Neural progenitor cell (in vitro differentiated cells): ENCODE measurements at places on chromosomes 2 and 18. TPM values are rescaled to one million over a fixed set of nuclear protein-coding genes. Genes with fewer than 3 reads are reported as not detected.

DNA sequence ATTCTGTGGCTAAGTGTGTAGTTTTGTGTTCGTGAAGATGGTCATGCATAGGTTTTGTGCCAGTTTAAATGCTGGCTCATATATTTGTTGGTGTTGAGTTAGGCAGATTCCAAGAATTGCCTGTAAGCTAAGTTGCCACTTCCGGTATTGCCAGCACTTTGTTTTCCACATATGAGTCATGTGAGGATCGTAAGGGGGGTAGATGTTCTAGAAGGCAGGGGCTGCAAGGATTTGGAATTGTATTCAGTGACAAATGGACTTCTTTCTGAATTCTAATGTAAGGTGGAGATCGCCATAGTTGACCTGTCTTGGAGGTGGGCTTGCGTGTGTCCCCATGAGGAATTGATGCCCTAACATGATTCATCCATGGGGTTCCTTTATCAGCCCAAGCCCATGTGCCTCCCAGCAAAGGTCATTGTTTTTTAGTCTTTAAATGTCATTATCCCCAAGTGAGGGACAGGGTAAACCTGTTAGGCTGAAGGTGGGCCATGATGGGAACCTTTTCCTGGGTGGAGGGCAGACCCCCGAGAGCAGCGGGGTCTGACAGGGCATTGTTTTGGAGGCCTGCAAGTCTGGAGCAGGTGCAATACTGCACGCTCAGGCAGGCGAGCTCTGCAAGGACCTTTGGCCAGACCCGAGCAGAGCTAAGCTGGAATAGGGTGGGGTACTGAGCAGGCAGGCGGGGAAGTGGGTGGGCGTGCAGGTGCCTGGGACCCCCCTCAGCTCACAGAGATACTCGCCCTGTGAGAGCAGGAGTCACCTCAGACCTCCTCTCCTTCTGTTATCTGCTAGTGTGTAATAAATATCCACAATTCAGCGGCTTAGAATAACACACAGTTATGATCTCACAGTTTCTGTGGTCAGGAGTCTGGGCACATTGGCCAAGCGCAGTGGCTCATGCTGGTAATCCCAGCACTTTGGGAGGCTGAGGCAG is 77.4 kb downstream of the LRRFIP1 start:
- DNase-seq = no peak
- no peak overlapping the region for H3K4me3 ChIP-seq
- no peak overlapping the region for H3K27ac ChIP-seq
- no peaks in the 10 kb centered on the region for H3K36me3 ChIP-seq
- H3K4me1 ChIP-seq = peaks cover 22% of the 10 kb centered on the region

- H3K36me3 ChIP-seq = no peaks in the 10 kb centered on the region
- H3K4me3 ChIP-seq = no peak overlapping the region
- H3K27ac ChIP-seq = no peak overlapping the region
- H3K4me1 ChIP-seq = peaks cover 6% of the 10 kb centered on the region
- DNase-seq = no peak
Measured at GRCh38 chr2:33606622-33607021, 7.5 kb upstream of the FAM98A start.

DNA sequence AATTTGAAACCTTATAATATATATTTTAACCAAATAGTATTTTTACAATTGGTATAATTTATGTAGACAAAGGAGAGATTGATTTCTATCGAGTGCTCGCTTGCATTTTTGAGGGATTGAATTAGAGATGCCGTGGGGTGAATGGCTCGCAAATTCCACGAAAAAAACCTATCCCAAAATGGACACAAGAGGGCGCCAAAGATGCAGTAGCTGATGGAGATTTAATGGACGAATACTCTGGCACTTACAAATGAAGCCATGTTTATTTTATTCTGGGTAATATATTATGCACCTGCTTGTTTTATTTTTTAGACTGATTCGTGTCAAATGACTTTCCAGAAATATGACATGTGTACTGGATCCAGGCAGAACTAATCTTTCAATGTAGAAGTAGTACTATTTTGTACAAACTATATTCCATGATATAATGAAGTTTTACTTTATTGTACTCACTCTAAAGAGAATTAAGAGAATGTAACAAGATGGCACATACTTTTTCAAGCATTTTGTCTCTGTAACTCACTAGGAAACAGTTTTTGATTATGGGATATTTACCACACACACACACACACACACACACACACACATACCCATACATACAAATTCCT is 505.4 kb downstream of the PLCL1 start:
- H3K4me1 ChIP-seq = no peaks in the 10 kb centered on the region
- H3K4me3 ChIP-seq = no peak overlapping the region
- peak; percentile 61 for DNase-seq

MZT2A gene
- 45.0 and 119 TPM in 2 replicates for total RNA-seq

IL36A gene
- total RNA-seq = not detected in 2 replicates

GRCh38 chr2:171491292-171491691 is 31.0 kb upstream of the CYBRD1 start:
- no peaks in the 10 kb centered on the region for H3K27me3 ChIP-seq
- H3K4me3 ChIP-seq = no peak overlapping the region
- peaks cover 8% of the 10 kb centered on the region for H3K4me1 ChIP-seq
- no peak overlapping the region for H3K27ac ChIP-seq
- DNase-seq = no peak

DNA sequence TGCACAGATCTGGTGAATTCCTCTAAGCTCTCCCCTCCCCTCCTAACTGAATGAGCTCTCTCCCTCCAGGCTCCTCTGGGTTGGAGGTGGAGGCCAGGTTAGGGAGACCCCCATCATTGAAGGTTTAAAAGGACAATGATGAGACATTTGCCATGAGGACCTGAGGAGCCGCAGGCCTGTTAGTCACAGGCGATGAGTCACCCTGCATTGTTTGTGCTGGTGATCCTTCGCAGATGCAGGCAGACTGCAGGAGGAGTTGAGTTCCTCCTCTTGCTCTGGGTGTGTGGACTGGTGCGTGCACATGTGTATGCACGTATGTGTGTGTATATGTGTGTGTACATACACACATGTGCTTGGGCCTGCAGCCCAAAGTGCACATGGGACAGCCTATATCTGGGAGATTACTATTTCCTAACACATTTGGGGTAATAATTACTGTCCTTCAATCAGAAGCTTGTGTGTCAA is 42.0 kb downstream of the MCFD2 start:
- no peaks in the 10 kb centered on the region for H3K4me1 ChIP-seq
- no peaks in the 10 kb centered on the region for H3K27me3 ChIP-seq
- no peak overlapping the region for H3K4me3 ChIP-seq
- DNase-seq = no peak
- no peaks in the 10 kb centered on the region for H3K36me3 ChIP-seq

- peaks cover 48% of the 10 kb centered on the region for H3K4me1 ChIP-seq
- DNase-seq = no peak
- no peaks in the 10 kb centered on the region for H3K27me3 ChIP-seq
- H3K27ac ChIP-seq = no peak overlapping the region
Measured at GRCh38 chr18:35045806-35046205, 4.6 kb downstream of the MAPRE2 start.

- no peak overlapping the region for H3K27ac ChIP-seq
- no peaks in the 10 kb centered on the region for H3K27me3 ChIP-seq
- no peaks in the 10 kb centered on the region for H3K36me3 ChIP-seq
Measured at GRCh38 chr2:7119132-7119835, 202.1 kb downstream of the RNF144A start.

DIPK1C gene
- total RNA-seq = 12.9 and 13.7 TPM in 2 replicates

DNA sequence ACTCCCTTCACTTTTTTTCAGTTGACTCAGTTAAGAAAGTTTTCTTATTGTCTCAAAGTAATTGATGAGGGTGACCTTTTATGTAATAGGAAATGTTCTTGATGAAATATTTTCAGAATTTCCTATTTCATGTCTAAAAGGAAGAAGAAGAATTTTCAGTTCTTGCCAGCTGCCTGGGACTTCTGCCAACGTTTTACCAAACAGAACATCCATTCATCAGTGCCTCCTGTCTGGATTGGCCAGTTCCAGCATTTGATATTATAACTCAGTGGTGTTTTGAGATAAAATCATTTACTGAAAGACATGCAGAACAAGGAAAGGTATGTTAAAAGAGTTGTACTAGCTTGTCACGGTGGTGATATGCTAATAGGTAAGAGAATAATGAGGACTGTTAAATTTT is 104.7 kb upstream of the MYO3B start:
- peaks cover 30% of the 10 kb centered on the region for H3K4me1 ChIP-seq
- peaks cover 15% of the 10 kb centered on the region for H3K36me3 ChIP-seq
- H3K27me3 ChIP-seq = no peaks in the 10 kb centered on the region
- H3K4me3 ChIP-seq = no peak overlapping the region
- DNase-seq = no peak

DNA sequence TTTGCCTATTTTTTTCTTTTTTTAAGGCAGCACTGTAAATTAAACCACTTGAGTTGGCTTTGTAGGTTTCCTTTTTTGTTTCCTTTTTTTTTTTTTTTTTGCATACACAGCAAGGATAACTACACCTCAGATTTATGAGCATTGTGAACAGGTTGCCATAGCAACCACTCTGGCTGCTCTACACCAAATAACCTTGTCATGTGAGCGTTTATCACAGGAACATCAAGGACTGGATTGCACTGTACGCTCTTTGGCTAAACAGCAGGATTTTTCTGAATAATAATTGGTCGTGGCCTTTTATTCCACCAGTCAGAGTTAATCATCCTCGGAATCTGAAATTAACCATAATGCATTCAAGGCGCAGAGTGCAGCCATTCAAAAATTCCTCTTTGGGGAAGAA is 199.1 kb upstream of the SLC14A2 start:
- H3K27ac ChIP-seq = no peak overlapping the region
- H3K36me3 ChIP-seq = no peaks in the 10 kb centered on the region
- no peak overlapping the region for H3K4me3 ChIP-seq
- H3K27me3 ChIP-seq = no peaks in the 10 kb centered on the region
- peaks cover 9% of the 10 kb centered on the region for H3K4me1 ChIP-seq

GRCh38 chr2:168315331-168316072 is 68.1 kb upstream of the STK39 start:
- H3K4me3 ChIP-seq = no peak overlapping the region
- H3K27ac ChIP-seq = no peak overlapping the region
- no peaks in the 10 kb centered on the region for H3K27me3 ChIP-seq
- no peaks in the 10 kb centered on the region for H3K36me3 ChIP-seq
- H3K4me1 ChIP-seq = peaks cover 6% of the 10 kb centered on the region
- no peak for DNase-seq

- H3K36me3 ChIP-seq = no peaks in the 10 kb centered on the region
- peak; percentile 43 for DNase-seq
- no peak overlapping the region for H3K27ac ChIP-seq
- H3K4me1 ChIP-seq = peaks cover 19% of the 10 kb centered on the region
- H3K4me3 ChIP-seq = no peak overlapping the region
- H3K27me3 ChIP-seq = no peaks in the 10 kb centered on the region
Measured at GRCh38 chr2:235850771-235851551, 317.2 kb downstream of the GBX2 start.
